ENCODE measurements at places on chromosomes 7 and 10.

GRCh38 chr10:113681533-113682470, 2.1 kb downstream of the CASP7 start:
- DNase-seq: no peak

DNA sequence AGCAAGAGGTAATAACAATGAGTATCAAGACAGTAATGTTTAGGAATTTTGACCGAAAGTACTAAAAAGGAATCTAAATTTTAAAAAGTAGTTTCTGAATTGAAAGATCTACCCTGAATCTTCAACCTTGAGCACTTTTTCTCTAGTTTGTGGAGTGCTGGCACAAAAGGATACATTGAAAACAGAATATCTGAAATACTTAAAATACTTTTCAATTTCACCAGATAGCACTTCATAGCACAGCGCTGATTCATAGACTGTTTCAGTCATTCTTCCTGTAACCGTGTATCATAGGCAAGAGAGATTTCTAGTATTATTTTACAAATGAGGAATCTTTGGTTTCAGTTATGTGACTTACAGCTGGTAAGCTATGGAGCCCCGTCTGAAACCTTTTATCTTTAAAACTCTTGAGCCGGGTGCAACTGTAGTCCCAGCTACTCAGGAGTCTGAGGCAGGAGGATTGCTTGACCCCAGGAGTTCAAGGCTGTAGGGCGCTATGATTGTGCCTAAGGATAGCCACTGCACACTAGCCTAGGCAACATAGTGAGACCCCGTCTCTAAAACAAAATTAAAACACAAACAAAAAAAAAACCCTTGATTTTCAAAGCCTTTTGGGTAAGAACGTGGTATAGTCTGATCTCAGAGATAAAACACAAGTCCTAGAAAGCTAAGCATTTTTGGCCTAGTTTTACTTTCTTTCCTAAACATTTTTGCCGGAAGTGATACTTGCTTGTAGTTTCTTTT, 35.1 kb downstream of the FHIP2A start:
- no peak for DNase-seq

GRCh38 chr10:34962866-34963265, 127.3 kb downstream of the CUL2 start:
- no peak for DNase-seq

GRCh38 chr10:44510379-44511115, 125.7 kb upstream of the CXCL12 start:
- no peak for DNase-seq

DNA sequence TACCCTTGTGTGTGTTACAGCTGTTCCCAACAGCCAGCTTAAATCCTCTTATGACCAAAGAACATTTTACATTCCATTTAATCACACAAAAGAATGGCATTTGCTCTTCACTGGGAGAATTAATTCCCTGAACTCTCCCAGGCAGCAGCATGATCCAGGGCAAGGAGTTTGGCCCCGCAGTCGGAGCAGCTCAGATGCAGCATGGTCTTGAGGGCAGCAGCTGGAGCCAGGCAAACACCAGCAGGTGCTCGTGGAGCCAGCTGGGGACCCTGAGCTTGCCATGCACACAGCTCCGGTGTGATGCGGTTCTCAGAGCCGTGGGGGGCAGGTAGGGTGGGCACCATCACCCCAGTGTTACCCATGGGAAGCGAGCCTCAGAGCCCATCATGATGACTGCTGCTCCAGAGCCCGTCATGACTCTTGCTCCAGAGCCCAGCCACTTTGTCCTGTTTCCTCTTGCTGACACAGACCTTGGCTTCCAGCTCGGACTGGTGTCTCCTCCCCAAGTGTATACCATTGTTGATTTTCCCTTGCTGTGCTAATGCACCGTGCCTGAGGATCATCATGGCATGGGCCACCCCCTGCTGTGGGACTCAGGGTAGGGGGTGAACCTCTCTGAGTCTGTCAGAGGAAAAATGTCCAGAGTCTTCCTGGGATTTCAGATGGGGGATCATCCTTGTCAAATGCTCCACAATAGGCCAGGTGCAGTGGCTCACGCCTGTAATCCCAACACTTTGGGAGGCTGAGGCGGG, 75.8 kb downstream of the ZRANB1 start:
- DNase-seq: no peak

GRCh38 chr10:82908751-82909150, 1033.8 kb downstream of the NRG3 start:
- DNase-seq: no peak

- peak; percentile 39 for DNase-seq
These were observed at the start of gene NMT2 for GRCh38 chr10:15168291-15168785. Gene NMT2, minus strand, starts transcription at chr10:15168693. Its CDS starts 81 bp downstream, at chr10:15168612.

- no peak for DNase-seq
These were observed 208.6 kb upstream of the KIAA1217 start for GRCh38 chr10:24000271-24000813.

DNA sequence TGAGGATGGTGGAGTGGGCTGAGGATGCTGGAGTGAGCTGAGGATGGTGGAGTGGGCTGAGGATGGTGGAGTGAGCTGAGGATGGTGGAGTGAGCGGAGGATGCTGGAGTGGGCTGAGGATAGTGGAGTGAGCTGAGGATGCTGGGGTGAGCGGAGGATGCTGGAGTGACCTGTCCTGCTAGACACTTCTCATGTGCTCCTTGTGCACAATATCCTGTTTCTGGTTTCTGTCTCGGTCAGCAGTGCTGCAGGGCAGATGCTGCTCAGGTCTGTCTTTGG, 29.2 kb downstream of the ANXA8 start:
- DNase-seq: no peak

DNA sequence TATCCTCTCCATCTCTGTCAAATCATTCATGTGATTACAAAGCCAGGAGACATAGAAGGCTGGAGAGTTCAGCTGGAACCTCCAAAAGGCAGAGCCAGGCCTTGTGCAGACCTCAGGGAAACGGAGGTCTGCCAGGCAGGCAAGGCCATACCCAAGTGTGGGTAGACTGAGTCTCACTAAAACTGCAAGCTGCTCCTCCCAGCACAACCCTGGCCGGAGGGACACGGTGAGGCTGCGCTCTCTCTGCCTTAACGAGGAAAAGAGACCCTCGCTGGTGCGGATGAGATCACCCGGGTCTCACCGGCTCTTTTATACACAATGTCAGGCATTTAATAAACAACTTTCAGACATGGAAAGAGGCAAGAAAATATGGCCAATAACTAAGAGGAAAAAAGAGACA, 66.1 kb upstream of the INPP5A start:
- no peak for DNase-seq

- DNase-seq: no peak
These were observed 156.4 kb downstream of the PRPF18 start for GRCh38 chr10:13743101-13743693.

GRCh38 chr7:95376632-95377400, 19.4 kb downstream of the PON3 start:
- no peak for DNase-seq

GRCh38 chr10:31749981-31750840, 178.4 kb downstream of the ARHGAP12 start:
- DNase-seq: no peak

DNA sequence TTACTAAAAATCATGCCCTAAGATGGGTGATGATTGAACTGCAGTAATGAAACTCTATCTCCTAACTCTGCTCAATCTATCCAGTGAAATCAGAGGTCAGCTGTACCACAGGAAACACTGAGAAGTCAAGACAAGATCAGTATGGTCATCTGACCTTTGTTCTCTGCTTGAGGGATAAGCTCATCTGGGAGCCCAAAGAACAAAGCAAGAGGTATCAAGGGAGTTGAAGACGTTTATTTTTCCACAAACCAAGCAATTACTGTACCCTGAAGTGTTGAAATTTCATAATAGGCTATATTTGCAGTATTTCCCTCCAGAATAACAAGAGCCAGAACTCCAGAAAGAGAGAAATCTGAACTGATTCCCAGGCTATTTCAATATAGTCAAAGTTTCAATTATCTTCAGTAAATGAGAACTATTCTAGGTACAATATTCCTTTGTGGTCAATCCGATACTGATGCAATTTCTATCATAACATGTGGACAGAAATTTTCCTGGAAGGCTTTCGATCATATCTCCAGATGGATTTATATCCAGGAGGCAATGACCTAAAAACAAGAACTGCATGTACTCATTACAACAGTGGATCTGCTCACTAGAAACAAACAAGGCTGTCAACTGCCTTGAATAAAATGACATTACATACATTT, 345.3 kb downstream of the TNS3 start:
- DNase-seq: no peak

GRCh38 chr7:95905167-95905566, 132.8 kb downstream of the DYNC1I1 start:
- DNase-seq: no peak

- DNase-seq: no peak
These were observed 126.2 kb downstream of the PRPF18 start for GRCh38 chr10:13712837-13713581.

- no peak for DNase-seq
These were observed 8.6 kb downstream of the CAMK2G start for GRCh38 chr10:73865459-73866442.

DNA sequence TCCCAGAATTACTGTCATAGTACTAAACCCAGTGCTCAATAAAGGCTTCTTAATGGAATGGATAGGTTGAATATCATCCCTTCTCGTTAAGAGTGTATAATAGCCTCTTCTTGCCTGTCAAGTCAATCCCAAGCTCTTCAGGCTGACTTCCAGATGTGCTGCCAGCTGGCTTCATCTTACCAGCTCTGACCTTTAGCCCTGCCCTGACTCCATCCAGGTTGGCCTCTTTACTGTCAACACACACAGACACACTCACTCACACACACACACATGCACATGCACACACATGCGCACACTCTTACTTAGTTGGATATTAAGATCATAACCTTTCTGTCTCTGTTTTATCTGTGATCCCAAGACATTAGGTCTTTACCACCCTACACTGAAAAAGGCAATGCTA, 49.1 kb downstream of the ASB4 start:
- no peak for DNase-seq

DNA sequence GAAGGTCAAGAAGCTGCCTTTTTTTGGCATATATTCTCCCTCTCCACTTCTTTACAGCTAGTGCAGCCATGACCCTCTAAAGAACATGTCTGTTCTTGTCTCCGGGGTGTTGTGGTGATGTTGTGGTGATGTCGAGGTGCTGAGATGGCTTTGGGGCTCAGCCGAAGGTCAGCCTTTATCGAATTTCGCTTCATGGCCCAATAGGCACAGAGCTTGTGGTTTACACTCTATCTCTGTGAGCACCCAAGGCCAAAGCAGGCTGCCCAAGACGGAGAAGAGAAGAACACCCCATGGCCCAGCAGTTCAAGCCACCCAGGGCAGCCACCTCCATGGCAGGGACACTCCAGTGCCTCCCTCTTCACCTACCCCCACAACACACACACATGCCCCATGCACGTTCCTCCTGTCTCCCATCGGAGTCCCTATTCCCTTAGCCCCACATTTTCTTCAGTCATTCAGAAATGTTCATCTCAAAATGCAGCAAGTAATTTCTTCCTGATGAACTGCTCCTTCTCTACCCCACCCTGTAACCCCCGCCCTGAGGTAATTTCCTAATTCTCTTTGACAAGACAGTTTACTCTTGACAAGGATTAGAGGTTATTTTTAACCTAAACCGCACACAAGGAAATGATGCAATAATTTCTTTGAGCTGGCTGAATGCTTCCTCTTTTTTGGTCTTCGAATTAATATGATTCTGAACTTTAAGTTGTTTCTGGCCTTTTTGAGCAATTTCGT, 18.6 kb upstream of the ADRB1 start:
- no peak for DNase-seq

DNA sequence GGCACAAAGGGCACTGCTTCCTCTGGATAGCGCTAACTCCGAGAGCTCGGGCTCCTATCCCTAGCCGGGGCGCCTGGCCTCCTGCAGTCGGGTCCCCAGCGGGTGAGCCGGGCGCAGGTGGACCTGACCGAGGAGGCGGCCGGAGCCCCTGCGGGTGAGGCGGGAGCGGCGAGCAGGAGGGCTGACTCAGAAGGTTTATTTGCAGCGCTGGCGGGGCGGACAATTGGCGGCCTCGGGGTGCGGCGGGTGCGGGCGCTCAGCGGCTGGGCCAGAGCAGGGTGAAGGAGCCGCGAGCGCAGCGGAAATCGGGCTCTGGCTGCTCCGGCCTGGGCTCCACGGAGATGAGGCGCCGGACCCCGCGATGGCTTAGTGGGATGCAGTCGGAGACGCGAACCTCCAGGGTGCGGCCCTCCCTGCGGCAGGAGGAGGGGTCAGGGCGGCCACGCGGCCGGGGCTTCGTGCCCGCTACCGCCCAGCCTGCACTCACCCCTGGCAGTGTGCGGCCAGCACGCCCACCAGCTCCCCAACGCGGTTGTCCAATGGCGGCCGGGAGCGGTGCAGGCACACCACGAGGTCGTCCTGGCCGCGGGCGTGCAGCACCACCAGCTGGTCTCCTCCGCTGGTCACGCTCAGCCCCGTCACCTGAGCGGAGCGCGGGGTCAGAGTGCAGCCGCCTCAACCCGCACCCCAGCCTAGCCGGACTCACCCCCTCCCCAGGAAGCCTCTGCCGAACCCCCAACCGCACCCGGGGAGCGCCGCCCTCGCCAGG, 16.1 kb downstream of the MYO1G start:
- DNase-seq: no peak

GRCh38 chr7:117271566-117271965, 51.3 kb downstream of the WNT2 start:
- no peak for DNase-seq

- no peak for DNase-seq
These were observed 52.7 kb downstream of the GRB10 start for GRCh38 chr7:50729962-50730361.

DNA sequence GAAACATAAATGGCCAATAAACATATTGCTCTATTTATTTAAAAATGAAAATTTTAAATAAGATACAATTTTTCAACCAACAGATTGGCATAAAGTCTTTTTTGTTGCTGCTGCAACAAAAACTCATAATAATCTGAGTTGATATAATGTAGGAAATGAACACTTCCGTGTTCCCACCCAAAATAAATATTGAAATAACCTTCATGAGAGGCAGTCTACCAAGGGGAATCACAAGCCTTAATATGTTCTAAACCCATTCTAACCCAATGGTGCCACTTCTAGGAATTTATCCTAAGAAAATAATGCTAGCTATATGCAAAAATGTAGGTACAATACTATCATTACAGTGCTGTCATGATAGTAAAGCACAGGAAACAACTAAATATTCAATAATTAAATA, 39.1 kb downstream of the SLC25A13 start:
- DNase-seq: no peak

- no peak for DNase-seq
These were observed 92.8 kb upstream of the LANCL2 start for GRCh38 chr7:55272328-55272727.

- DNase-seq: no peak
These were observed 4.0 kb upstream of the CFAP58 start for GRCh38 chr10:104349623-104350126.

- DNase-seq: no peak
These were observed 835 bp upstream of the DGKI start for GRCh38 chr7:137847568-137848050.

DNA sequence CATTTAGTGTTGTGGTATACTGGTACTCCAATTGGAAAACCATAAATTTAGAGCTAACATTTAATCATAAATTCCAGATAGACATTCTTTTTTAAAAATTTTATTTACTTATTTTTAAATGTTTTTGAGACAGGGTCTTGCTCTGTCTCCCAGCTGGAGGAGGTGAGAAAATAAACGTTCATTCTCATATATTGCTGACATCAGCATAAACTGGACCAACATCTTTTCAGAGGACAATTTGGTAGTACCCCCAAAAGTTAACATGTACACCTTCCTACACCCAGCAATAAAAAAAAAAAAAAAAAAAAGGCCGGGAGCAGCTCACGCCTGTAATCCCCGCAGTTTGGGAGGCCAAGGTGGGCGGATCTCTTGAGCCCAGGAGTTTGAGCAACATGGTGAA, 5.2 kb downstream of the TAS2R60 start:
- no peak for DNase-seq

GRCh38 chr7:108634036-108634435, 64.4 kb downstream of the DNAJB9 start:
- DNase-seq: no peak

GRCh38 chr10:112859793-112860192, 90.3 kb upstream of the TCF7L2 start:
- no peak for DNase-seq
